ENCODE measurements at places on chromosomes 11 and 22. TPM values are rescaled to one million over a fixed set of nuclear protein-coding genes. Genes with fewer than 3 reads are reported as not detected.
A peak's percentile ranks its signal among the peaks of the same experiment; 100 is the strongest.

DNA sequence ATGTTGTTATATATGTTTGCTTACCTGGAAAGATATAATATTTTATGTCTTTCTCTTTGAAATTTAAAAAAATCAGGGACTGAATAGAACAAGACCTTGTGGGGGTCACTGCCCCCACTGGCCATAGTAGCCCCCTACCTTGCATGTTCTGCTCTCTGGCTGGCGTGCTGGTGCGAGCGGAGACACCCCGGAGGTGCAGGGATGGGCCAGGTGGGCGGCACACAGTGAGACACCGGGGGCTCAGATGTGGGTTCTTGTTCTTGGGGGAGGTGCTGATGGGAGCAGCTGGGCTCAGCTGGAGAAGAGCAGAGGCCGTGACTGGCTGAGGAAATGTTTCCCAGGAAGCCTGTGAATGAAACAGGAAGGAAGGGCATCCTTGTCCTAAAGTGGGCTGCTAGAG, 20.2 kb downstream of the GAB4 start:
- no peak for DNase-seq

Gene PLAAT4
- 0.69 TPM for total RNA-seq

Gene NOL12
- total RNA-seq, result 22.2 TPM

Gene ANO5
- total RNA-seq, result 8.3 TPM

Gene CYTH4
- not detected for total RNA-seq

GRCh38 chr22:20205964-20206708, 55.3 kb upstream of the CCDC188 start:
- peak; percentile 70 for DNase-seq

GRCh38 chr11:113338730-113339129, 24.3 kb downstream of the TTC12 start:
- DNase-seq, result peak; percentile 54

DNA sequence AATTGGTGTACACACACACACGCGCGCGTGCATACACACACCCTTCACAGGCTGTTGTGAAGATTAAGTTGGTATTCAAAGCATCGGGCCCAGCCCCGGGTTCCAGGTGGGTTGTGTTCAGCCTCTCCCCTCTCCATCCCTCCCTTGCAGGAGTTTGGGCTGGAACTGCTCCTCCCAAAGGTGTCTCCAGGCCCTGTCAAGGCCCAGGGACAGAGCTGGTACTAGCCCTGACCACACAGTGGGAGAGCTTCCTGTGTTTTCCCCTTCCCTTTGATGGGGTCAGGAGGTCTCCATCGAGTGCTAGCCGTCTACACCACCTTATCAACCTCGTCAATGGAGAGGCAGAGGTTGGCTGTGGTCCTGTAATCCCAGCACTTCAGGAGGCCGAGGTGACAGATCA, 36.5 kb upstream of the CSNK1E start:
- DNase-seq, result peak; percentile 40

DNA sequence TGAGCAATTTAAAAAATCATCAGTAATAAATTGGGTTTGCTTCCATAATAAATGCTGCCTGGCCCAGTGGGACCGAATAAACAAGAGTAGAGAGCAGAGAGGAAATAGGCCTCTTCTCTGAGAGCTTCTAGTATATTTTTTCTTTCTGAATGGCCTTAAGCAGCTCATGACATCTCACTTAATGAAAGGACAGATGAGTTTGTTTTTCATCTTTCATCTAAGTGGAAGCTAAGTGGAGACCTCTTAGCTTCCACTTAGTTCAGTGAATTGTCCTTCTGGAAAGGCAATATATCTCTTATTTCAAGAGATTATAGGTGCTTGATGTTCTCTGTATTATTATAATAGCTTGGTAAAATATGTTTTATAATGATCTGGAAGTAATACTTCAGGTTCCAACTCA, 245.9 kb upstream of the ANO3 start:
- no peak for DNase-seq

DNA sequence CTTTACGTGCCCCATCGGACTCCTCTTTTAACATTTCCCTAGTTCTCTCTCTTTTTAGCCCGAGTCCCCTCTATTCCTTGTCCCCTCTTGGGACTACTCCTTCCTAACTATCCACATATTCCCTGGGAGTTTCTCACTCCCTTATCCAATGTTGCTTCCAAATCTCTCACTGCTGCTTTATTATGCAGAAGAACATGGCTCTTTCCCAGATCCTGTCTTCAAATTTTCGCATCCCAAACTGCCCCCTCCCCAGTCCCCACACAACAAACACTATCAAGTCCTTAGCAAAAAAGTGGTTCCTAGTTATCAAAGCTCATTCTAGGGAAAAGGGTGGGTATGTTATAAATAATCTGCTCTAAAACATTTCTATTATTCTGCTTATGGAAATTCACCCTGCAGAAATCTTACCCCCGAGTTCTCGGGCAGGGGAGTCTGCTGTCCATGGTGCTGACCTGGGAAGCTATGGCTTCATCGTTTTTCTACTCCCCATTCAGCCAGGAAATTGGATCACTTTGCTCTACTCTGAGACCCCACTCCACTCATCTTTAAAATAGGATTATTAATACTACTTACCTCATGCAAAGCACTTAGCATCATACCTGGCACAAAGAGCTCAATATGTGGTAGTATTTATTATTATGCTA, 393.5 kb downstream of the BUD13 start:
- DNase-seq, result peak; percentile 79

Gene CCDC73
- not detected for total RNA-seq

GRCh38 chr11:77299528-77299993, 1.9 kb downstream of the GDPD4 start:
- DNase-seq, result no peak

GRCh38 chr11:36425561-36426081, 84.5 kb downstream of the TRAF6 start:
- DNase-seq, result no peak

- DNase-seq, result no peak
These were observed 252.1 kb downstream of the DDX10 start for GRCh38 chr11:108916935-108917334.

DNA sequence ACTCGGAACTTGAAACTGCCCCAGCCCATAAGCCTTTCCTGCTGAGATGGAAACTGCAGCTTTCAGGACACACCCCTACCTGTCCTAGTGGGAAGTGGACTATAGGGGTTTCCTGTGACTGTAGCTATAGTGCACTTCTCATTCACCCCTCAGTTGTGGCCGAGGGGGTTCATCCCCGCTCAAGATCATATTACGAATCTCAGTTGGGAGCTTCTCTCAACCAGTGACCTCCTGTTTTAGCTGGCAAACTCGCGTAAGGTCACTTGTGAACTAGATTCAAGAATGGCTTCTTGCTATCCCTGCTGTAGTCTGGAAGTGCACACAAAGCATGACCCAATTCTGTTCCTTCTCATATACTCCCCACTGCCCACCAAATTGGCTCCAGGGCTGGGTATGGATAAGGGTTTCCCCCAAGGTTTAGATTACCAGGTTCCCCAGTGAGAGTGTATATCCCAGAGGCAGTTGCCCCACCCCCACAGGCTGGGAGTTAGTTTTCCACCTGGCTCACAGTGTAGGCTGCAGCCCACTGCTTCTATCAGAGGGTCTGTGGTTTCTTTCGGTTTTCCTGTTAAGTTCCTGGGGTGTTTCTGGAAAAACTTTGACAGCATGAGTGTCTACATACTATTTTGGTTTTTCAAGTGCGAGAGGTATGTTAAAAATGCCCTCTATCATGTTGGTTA, 812.9 kb downstream of the JRKL start:
- peak; percentile 40 for DNase-seq

DNA sequence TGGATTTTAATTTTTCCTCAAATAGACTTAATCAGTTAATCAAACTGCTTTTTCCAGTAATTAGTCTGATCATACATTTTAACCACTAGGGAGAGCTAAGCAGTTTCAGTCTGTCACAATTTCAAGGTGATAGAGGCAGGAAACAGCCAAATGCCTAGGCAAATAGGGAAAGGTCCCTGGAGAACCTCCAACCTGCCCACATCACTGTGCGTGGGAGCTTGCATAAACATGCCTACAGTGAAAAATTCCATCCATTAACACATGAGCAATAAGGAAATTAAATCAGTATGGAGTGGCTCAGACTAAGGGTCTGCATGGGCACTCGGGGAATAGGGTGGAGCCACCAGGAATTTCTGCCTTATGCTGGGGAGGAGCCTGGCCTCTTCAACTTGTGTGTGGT, 74.6 kb downstream of the AASDHPPT start:
- peak; percentile 51 for DNase-seq

DNA sequence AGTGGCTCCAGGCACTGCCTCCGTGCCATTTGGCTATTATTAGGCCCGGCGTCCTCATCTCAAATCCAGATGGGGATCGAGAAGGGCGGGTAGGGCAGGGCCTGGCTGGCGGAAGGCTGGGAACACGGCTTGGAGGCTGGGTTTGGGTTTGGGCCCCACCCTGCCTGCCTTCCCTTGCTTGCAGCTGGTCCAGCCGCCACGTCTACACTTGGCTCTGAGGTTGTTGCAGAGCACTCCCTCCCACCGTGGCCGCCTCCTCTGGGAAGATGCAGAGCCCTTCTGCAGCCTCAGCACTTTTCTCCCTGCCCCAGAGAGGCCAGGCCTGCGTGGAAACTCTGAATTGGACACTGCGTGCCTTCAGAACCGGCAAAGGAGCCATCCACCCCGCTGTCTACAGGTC, 5.2 kb upstream of the SMTN start:
- no peak for DNase-seq

Gene FAM227A
- total RNA-seq, result 11.0 TPM
